NCI-H774 (cell line): ENCODE measurements at places on chromosomes 13 and 19.

GRCh38 chr19:6736169-6736916 lies 1.0 kb downstream of the GPR108 start:
- no peak for DNase-seq

- DNase-seq = no peak
Observed at GRCh38 chr19:1289686-1290025, 4.0 kb downstream of the EFNA2 start.

DNA sequence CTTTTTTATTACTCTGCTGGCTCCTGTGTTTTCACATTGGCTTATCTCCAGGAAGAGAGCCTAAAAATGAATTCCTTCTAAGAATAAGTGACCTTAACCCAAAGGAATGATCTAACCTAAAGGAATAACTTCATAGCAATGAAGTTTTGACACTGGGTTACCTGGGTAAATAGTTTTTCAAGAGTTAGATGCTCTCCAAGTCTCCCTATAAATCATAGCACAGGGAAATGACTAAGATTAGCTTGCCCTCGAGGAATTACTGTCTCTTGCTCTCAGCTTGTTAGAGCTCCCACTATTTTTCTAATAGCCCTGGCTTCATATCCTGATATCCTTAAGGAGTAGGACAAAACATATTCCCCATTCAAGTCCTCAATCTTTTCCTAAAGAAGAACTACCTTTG lies 66.3 kb downstream of the SPRY2 start:
- DNase-seq = no peak

GRCh38 chr13:112792511-112792910 lies 102.7 kb downstream of the ATP11A start:
- no peak for DNase-seq

DNA sequence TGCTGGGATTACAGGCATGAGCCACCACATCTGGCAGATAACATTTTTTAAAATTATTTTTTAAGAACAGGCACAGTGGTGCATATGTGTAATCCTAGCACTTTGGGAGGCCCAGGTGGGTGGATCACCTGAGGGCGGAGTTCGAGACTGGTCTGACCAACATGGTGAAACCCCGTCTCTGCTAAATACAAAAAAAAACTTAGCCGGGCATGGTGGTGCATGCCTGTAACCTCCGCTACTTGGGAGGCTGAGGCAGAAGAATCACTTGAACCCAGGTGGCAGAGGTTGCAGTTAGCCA lies 631 bp upstream of the PALM3 start:
- no peak for DNase-seq

- no peak for DNase-seq
Observed at GRCh38 chr19:41311613-41312012, 1.6 kb downstream of the CCDC97 start.

GRCh38 chr13:19345158-19345557 lies 163.5 kb upstream of the TUBA3C start:
- DNase-seq = no peak

GRCh38 chr19:29834991-29835846 lies 23.4 kb downstream of the CCNE1 start:
- no peak for DNase-seq

GRCh38 chr13:82758044-82758443 lies 1124.2 kb downstream of the SLITRK1 start:
- no peak for DNase-seq

GRCh38 chr19:14363183-14364097 lies 17.8 kb upstream of the ADGRE5 start:
- no peak for DNase-seq

- DNase-seq = peak; percentile 36
Observed at GRCh38 chr19:48489608-48490216, 20.5 kb downstream of the CYTH2 start.

DNA sequence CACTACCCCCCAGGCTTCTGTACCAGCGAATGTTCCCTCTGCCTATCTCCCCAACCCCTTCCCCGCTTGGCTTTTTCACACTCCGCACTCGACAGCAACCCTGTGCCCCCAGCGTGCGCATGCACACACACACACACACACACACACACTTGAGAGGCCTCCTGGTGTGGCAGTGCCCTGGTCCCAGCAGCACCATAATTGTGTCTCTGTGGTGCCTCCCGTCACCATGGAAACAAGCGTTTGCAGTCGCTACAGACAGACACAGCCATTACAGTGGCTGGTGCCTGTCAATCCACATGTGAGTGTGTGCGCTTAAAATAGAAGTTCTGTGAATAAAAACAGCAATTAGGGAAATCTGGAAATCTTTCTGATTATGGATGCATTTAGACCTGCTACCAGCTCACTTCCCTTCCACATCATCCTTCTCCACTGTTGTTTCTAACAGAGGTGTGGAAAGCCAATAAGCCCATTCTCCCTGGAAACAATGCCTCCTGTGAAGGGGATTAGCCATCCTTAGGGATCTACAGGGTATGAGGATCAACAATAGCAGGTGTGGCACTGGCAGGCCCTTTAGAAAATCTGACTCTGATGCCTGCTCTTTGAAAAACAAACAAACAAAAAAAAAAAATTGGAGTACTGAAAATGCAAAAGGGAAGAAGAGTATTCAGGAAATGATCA lies 146.3 kb downstream of the DCLK1 start:
- peak; percentile 72 for DNase-seq

- DNase-seq = no peak
Observed at GRCh38 chr13:45064889-45065288, 55.4 kb upstream of the GTF2F2 start.

DNA sequence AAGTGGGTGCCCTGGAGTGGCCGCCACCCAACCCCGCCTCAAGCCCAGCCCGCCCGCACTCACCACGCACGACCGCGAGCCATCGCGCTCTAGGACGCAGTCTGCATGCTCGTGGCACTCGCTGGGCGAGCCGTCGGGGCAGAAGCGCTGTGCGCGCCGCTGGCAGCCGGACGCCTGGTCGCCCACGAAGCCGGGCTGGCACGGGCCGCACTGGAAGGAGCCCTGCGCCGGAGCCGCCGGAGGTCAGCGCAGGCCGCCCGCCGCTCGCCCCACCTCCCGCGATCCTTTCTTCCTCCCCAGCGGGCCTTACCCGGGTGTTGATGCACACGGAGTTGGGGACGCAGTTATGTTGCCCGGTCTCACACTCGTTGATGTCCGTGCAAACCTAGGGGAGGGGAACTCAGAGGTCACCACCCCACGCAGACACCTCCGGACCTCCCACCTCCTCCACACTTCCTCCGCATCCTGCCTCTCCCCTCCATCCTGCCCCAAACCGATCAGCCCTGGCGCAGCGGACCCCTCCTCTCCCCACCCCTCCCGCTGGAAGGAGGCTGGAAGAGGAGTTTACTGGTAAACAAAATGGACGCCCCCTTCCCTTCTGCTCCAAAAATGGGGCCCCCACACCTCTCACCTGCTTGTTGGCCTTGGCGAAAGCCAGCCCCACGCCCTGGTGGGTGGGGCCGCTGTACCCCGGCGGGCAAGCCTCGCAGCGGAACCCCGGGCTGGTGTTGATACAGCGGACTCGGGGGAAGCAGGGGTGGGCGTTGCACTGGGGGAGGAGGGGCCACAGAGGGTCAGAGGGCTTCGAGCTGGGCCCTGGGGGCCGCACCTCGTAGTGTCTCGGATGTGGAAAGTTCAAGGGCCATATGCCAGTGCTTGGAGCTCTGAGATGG lies 2.3 kb downstream of the COMP start:
- no peak for DNase-seq

DNA sequence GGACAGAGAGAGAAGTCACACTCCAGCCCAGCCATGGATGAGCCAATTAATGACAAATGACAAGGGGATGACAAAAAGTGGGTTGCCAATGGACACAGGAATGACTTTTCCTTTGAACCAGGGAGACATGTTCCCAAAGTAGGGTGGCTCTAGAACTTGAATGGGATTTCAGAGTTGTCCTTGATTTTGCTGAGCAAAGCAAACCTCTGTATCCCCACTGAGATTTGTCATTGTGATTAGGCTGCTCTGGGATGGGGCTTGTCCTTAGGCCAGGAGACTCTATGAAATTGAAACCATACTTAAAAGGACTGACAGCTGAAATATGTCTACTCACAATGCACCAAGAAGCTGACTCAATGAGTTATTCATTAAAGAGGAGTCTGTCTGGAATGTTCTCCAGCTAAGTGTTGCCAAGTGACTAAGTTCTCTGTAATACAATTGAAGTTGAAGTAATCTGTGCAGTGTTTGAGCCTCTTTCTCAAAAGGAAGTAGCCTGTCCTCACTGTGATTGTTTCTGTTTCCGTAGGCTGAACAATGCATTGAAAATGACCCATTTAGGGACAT lies 69.0 kb upstream of the PCDH9 start:
- no peak for DNase-seq

- peak; percentile 26 for DNase-seq
Observed at GRCh38 chr19:41939861-41940730, 11.8 kb upstream of the ERFL start.

GRCh38 chr13:89550938-89551337 lies 1796.5 kb upstream of the MIR17HG start:
- DNase-seq = no peak
